ENCODE measurements at places on chromosomes 3 and 15.

- no peak for DNase-seq
Observed at GRCh38 chr3:172020763-172021162, 18.6 kb upstream of the FNDC3B start.

DNA sequence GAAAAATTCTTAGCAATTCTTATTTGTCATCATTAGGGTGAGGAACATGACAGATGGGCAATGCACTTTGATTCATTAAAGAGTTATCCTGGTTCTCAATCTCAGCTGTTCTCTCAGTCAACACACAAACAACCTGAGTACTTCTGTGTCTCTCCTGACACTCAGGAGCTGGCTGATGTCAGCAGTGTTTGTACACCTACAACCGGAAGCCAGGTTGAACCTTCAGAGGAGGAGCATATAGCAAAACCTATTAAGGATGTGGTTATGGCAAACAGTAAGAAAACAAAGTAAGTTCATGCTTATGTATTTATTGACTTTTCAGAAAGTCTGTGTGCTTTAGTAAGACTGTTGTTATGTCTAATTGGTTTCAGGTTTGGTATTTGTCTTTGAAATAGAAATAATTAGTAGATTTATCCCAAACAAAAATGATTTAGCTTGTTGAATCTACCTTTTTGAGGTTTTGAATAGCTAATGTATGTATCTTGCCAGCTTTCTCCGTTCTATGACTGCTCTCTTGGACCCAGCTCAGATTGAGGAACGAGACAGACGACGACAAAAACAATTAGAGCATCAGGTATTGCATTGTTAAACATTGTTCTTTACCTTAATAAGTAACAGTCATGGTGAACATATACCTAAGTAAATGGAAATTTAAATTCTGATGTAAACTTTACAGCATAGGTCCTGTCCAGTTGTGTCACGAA, 36.6 kb downstream of the CCDC66 start:
- no peak for DNase-seq

GRCh38 chr3:61669203-61669602, 107.8 kb downstream of the PTPRG start:
- DNase-seq: no peak

DNA sequence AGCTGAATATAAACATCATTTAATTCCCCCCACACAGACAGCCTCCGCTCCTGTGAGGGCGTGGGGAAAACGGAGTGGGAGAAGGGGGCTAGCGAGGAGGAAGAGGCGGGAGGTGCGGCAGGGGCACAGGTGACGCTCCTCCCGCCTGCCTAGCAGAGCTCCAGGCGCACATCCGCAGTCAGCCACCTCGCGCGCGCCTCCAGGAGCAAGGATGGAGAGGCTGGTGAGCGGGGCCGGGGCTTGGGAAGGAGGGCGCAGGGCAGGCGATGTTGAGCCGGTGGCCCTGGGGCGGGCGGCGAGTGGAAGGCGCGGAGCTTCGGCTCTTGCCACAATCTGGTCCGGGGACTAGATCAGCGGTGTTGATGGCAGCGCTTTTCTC, at the start of gene CD200:
Gene CD200, plus strand, starts transcription at position 155 of the 379 bp plus-strand sequence. Its CDS starts 57 bp downstream, at position 212.
- DNase-seq: no peak

DNA sequence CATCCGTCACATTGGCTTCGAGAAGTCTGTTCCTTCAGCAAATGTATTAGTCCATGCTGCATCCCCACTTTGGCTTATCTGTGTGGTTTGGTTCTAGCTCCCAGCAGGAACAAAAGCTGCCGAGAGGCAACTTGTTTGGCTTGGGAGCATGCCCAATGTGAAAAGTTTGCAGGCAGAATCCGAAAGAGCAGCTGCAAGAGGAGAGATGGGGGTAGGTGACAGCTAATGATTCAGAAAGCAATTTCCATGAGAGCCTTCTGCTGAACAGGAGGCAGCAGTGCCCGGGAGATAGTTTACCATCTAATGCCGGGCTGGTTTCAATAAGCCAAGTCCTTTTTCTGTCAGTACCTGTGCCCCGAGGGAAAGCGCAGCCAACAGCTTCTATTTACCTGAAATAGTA, 60.2 kb downstream of the GRM7 start:
- DNase-seq: no peak

DNA sequence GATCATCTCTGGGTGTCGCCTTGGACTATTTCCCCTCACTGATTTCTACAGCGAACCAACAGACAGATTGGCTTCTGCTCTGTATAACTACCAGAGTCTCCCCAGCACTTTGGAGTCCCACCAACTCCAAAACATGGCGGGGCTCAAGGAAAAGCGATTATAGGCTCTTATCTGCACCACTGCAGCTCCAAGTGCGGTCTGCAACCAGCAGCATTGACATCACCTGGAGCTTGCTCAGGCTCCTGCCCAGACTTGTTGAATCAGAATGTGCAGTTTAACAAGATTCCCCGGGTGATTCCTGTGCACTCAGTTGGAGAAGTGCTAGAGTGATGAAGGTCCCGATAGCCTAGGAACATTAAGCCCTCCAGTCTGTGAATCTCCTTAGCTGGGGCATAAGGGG, 9.0 kb downstream of the CCK start:
- DNase-seq: no peak

- no peak for DNase-seq
Observed at GRCh38 chr3:35565048-35565447, 74.3 kb upstream of the ARPP21 start.
